ENCODE measurements at places on chromosomes 2 and 18.

GRCh38 chr18:52652391-52652790, 312.4 kb downstream of the DCC start:
- no peak for DNase-seq

GRCh38 chr2:98802344-98802743, 71.4 kb upstream of the MGAT4A start:
- no peak for DNase-seq

DNA sequence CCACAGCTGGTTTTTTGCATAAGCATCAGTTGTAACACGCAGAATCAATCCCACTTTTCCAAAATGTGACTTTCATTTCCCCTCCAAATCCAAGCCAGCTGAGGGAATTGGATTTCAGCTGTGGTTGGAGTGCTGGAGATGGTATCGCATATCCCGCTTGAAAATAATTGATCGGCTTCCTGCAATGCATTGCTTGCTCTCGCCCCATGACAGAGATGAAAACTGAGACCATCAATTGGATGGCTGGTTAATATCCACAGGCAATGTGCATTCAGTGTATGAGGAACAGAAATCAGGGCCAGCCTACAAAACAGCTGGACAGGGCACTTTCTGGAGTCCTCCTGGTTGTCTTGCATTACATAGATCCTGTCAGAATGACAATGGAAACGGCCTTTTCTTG, 135.3 kb downstream of the MAIP1 start:
- DNase-seq = no peak

DNA sequence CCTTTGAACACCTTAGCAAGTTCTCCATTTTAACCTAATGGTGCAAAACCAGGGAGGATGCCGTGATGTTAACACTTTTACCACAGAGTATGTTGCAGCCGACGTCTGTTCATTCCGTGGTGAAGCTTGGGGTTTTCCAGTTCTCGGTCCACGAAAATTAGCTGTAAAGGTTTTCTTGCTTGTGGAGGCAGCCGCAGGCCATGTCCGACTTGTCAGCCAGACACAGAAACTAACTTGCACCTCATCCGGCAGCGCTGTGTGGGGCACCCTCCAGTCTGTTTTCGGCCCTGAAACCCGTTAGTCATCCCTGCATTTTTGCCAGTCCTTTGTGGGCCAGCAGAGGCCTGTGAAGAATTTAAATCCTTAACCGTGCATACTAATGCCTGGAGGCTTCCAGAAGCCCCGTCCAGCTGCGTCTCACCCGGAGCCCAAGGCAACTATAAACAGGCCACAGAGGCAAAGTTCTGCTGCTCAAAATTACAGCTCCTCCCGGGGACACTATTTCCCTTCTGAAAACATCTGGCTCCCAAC, 70.6 kb downstream of the SH3YL1 start:
- peak; percentile 16 for DNase-seq

- no peak for DNase-seq
Observed at GRCh38 chr2:234422273-234422732, 74.6 kb downstream of the ARL4C start.

DNA sequence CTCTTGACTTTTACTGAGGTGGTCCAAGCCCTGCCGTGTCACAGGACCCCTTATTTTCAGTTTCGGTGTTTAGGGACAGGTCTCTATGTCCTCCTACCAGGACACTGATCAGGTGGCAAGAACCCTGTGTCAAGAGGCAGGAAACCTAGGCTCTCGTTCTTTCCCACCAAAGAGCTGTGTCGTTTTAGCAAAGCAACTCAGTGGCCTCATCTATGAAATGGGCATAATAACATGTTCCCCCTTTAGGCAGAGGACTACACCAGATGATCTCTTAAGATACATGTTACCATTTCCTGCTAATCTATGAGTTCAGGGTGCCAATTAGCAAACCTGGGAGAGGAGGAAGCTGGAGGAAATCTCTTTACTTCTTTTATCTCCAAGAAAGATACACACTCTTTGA, 1.9 kb downstream of the RAB31 start:
- no peak for DNase-seq
